ENCODE measurements at places on chromosomes 2 and 18.

DNA sequence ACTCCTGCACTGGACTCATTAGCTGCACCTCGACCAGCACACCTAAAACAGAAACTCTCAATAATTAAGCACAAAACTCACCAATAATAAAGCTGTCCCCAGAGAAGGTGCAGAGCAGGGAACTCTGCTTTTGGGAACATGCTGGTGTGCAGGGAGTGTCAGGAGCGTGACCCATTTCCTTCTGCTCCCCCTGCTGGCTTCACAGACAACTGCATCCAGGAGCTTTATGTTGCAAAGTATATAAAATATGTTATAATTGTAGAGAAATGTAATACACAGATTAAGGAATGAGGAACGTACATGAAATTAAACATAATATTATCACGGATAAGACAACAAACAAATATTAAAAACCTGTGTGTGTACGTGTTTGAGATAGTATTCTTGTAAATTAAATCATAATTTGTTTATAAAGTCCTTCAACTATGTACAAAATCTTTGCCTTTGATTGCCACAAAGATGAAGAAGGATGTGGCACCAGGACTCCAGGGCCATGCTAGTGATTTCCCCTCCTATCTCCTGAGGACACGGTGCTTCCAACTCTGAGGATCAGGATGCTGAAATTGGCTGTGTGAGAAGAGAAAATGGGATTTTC is 68.6 kb upstream of the MAL start:
- DNase-seq = no peak

DNA sequence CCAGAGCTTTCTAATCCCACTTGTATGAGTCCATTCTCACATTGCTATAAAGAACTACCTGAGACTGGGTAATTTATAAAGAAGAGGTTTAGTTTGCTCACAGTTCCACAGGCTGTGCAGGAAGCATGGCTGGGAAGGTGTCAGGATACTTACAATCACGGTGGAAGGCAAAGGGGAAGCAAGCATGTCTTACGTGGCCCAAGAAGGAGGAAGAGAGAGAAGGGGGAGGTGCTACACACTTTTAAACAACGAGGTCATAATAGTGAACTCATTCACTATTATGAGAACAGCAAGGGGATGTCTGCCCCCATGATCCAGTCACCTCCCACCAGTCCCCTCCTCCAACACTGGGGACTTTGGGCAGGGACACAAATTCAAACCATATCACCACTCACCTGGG is 67.8 kb downstream of the TTC32 start:
- no peak for DNase-seq

DNA sequence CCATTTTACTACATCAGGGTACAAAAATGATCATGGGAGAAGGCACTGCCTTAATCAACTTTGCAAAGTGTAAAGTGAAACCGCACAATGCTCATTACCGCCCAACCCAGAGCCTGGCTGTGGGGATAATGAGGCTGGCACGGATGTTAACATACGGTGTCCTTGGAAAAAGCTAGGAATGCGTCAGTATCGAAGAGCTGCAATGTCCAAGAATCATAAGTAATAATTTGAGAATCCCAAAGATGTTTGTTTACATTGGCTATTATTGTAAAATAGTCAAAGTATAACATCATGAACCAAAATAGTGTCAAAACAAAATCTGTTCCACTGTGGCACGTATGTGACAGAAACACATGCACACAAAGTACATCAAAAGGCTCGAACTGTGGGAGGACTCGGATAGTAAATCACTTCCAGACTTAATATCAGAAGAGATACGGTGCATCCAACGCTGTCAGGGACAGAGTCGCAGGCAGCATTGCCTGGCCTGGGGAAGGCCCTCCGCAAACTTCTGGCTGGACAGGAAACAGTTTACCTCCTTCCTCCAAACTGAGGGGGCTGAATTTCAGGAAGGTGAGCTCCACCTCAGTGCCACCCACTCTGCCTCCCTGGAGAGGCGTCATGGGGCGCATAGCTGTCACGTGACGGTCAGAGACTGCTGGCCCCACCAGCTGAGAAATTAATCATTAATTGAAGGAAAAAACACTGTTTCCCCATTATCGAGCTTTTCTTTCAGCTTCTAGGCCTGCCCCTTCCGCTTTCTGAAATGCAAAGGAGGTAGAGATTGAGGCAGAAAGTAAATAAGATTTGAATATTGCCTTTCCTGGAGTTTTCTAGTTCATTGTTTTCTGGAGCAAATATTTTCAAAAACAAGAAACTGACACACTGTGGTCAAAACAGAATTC is 1.8 kb upstream of the ID2 start:
- peak; percentile 43 for DNase-seq

DNA sequence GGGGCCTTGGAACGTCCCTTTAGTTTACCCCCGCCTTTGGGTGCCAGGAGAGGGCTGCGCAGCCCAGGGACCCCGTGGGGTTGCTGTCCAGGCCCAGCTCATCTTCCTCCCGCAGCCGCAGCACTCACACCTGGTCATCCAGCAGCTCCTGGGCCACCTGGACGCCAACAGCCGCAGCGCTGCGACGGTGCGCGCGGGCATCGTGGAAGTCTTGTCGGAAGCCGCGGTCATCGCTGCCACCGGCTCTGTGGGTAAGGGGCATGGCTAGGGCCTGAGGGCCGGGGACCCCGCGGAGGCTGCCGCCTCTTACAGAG is 37.2 kb downstream of the POMC start:
- DNase-seq = no peak

- DNase-seq = no peak
Measured at GRCh38 chr18:56479841-56480240, 158.6 kb downstream of the TXNL1 start.

DNA sequence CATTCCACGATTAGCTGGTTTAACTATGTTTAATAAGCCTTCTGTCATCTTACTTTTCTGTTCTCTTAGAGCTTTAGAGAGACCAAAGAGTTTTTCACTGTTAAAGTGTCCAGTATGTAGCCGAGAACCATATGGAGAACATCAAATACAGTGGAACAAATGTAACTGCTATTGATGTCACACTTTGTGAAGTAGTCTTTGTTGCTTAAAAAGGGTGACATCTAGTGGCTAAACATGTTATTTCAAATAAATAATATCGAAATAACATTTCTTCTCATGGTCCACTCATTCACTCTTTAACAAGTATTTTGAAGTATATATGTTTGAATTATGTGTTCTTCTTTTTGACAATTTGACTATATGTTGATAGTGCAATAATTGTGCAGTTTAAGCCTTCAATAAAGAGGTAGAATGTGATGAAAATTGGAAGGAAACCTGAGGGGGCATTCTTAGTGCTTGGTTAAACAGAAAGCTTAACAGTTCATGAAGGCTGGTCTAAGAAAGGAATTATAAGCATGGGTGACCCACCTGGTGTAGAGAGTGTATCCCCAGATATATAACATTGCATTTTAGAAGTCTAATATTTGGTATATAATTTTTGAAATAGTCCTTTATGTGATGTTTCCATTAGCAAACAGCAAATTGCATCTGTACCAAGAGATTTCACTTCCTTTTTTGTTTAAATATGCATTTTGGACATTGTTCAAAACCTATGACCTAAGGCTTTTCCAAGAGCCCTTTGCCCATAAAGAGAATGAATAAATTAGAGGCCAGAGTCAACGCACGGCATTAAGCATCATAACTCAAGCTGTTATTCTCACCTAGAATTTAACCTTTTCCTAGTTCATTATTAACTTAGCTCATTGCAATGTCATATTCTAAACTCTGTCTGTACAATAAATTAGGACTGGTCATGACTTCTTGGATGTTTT is 112.1 kb downstream of the KYNU start:
- DNase-seq = no peak

DNA sequence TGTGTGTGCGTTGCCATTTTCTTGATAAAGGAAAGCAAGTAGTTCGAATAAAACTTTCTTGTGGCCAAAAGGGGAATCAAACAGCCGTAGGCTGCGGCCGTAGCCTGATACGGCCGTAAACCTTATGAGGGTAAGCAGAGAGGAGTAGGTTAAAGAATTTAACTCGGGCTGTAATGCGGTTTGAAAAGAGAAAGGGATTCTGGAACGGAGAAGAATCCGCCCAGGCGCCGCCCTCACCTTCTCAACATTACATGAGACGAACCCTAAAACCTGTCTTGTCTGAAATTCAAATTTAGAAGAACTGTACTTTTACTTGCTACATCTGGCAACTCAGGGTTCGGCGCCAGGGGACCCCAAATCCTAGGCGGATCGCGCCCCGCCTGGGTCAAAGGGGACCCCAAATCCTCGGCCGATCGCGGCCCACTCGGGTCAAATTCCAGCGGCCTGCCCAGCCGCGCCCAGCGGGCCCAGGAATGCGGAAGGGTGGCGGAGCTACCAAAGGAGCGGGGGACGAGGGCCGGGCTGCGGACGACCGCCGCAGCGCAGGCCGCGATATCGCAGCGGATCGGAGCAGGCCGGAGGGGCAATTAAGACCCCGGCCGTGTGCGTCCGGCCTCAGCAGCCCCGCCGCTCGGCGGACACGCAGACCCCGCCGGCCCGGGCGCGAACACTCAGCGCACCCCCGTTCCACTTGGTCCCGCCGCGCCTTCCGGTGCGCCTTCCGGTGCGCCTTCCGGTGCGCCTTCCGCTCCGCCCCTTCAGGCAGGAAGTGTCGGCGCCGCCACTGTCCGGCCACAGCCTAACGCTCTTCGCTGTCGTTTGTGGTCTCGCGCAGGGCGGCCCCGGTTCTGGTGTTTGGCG is at the start of gene MYL12B:
MYL12B (plus strand) TSS at position 761 of the 861 bp plus-strand sequence. CDS start 10,766 bp downstream, outside the sequence.
- peak; percentile 66 for DNase-seq

Data from DMS79 (cell line).